Amniotic epithelial cell (primary cell): ENCODE measurements at places on chromosomes 4 and X.

DNA sequence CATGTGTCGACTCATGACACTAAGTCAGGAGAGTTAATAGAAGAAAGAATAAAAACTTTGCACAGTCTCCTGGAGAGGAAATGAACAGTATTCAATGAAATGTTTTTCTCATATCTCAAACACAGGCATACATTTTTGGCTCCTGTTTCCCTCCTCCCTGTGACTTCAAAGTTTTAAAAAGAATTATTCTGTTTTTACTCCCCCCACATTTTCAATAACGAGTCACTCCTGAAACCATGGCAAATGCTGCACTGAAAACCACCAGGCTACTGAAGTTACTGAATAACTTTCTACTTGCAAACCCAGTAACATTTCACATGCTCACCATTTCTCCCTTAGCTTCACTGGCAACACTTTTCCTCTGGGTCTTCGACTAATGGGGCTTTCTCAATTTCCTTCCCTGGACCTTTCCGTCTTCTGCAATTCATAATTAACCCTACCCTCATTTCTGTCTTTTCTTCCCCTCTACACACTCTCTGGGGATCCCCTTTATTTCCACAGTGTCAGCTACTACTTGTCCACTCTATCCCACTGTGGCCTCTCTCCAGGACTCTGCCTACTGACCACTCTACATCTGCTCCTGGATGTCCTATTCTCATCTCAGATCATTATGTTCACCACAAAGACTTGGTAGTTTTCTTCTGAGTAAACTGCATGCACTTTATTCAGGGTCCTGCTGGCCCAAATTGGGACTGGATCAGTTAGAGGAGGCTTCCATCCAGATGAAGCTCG, 225.8 kb upstream of the ETNPPL start:
- no peak for DNase-seq

DNA sequence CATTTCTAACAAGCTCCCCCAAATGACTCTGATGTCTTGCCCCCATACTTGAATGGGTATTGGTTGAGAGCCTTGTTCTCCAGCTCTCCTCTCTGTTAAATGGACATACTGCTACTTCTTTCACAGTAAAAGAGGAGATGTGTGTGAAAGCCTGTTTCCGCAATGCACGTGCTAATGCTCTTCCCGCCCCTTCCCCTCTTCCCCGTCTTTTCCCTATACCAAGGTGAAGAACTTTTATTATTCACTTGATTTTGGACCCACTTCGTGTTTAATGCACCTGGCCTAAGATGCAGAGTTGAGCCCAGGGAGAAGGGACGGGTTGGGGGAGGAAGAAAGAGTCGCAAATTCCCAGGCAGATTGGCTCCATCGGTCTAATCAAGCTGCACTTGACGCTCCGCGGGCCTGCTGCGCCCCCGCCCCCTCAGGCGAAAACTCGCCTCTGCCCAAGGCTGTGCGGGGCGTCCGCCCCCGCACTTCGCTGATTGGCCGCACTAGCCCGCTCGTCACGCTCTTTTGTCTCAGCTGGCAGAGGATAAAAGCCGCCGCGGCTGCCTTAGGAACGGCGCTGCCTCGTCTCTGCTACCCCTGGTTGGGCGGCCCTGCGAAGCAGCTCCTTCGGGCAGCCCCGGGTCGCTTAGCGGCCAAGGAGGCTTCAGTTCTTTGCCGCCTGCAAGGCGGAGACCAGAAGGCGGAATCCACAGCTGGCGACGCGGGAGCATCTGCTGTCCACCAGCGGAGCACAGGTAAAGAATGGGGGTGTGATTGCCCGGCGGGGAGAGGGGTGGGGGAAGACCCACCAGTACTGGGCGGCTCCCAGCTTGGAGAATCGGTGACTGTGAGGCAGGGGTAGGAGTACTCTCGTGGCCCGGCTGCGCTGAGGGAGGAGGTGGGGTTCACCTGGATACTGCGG, at the start of gene ZCCHC12:
TSS of gene ZCCHC12 (plus strand) at position 562 of the 910 bp plus-strand sequence. CDS start 1,421 bp downstream, outside the sequence.
- peak; percentile 34 for DNase-seq

- no peak for DNase-seq
Measured at GRCh38 chr4:113822555-113823290, 61.2 kb upstream of the CAMK2D start.

DNA sequence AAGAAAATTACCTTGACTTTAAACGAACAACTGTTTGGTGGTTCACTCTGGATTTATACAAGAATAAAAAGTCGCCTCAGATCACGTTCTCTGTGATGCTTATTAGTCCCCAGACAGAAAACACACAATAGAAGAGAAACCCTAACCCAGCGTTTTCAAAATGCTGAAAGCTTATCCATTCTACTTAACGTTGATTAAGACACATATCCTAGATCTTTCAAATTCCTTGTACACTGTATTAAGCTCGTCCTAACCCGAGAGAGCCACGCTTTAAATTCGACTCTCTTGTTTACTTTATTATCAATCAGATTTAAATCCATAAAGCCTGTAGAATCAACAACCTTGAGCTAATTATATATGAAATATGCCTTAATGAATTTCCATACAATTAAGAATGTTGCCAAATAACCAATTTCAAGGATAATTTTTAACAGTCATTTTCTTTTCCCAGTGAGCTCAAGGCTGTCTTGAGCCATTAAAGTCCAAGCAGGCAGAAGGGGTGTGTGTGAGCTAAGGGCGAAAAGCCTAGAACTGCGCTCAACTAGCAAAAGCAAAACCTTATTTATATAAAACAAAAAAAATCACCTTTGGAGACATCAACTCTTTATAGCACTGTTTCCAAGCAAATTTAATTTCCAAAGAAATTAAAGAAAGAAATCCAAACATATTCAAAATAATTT, 981 bp upstream of the PITX2 start:
- peak; percentile 62 for DNase-seq

DNA sequence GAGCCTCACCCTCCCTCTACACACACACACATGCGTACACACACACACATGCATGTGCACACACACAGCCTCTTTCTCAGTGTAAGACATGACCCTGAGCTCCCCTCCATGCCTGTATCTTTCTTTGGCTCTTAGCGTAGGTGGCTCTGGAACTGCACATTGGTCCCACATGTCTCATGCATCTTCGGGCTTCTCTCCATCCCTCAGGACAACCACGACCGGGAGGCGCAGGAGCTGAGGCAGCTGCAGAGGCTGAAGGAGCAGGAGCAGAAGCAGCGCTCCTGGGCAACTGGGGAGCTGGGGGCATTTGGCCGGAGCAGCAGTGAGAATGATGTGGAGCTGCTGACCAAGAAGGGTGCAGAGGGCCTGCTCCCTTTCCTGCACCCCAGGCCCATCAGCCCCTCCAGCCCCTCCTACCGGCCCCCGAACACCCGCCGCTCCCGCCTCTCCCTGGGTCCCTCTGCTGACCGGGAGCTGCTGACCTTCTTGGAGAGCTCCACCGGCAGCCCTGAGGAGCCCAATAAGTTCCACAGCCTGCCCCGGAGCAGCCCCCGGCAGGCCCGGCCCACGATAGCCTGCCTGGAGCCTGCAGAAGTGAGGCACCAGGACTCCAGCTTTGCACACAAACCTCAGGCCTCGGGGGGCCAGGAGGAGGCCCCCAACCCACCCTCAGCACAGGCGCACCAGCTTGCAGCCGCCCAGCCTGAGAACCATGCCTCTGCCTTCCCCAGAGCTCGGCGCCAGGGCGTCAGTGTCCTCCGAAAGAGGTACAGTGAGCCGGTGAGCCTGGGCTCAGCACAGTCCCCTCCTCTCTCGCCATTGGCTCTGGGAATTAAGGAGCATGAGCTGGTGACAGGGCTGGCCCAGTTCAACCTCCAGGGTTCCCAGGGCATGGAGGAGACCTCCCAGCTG, 38.6 kb downstream of the FHDC1 start:
- DNase-seq: no peak

DNA sequence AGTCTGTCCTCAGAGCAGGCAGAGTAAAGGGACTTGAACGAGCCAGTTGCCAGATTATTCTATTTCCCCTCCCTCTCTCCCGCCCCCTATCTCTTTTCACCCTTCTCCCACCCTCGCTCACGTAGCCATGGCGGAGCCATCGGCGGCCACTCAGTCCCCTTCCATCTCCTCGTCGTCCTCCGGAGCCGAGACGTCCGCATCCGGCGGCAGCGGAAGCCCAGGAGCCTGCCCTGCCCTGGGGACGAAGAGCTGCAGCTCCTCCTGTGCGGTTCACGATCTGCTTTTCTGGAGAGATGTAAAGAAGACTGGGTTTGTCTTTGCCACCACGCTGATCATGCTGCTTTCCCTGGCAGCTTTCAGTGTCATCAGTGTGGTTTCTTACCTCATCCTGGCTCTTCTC, 106.2 kb upstream of the SMAD1 start:
- no peak for DNase-seq

- no peak for DNase-seq
Measured at GRCh38 chr4:138572007-138572406, 329.9 kb upstream of the SLC7A11 start.

DNA sequence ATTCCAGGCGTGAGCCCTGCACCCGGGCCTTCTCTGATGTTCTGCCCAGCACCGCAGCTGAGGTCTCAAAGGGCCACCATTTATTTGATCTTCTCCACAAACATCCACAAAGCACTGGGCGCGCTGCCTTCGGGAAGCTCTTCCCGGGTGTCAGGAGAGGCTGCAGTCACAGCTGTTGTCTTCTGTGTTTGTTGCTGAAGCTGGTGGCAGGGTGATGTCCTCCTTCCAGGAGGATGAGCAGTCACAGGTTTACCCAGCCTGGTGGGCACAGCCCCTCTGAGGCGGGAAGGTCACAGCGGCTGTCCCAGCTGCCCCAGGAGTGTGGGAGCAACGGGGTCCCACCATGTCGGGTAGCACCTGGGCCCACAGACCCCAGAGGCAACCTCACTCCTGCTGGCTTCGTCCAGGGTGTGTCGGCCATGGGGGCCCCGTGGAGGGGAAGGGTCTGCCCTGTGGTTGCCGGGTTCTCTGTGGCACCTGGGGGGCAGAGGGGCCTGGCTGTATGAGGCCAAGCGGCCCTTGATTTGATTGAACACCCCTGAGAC, 27.6 kb downstream of the FGFRL1 start:
- no peak for DNase-seq

- peak; percentile 68 for DNase-seq
Measured at GRCh38 chr4:118810991-118811764, 24.7 kb downstream of the SEC24D start.

DNA sequence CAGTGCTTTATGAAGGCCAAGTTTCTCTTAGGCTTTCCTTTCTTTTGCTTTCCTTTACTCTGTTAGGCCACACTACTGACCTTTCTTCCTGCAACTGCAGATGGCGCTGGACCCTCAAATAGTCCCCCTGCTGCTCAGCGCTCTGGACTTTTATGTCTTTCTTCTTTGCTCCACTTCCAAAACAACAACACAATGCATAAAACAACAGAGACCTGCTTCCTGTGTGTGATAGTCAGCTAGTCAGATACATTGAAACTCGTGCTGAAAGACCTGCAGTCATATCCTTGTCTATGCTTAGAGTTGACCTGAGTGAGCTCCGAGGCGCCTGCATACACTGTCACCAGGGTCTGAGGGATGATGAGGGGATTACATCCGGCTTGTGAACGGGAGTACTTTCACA, 108.9 kb upstream of the TEX13D start:
- no peak for DNase-seq

DNA sequence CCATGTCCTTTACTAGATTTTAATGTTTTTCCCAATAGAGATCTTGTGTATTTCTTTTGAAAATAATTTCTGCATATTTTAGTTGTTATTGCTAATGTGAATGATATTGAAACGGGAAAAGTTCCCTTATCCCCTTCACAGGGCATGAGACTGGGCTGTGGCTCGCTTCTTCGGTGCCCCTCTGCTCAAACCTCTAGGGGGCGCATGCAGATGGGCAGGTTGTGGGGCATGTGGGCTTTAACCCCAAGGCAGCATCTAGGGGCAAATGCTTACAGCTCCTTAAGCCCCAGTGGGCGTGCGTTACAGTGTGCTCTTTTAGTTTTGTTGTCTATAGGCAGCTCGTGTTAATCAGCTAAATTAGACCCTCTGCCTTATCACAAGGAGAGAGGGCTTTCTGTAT, 194.7 kb downstream of the OPHN1 start:
- peak; percentile 2 for DNase-seq

DNA sequence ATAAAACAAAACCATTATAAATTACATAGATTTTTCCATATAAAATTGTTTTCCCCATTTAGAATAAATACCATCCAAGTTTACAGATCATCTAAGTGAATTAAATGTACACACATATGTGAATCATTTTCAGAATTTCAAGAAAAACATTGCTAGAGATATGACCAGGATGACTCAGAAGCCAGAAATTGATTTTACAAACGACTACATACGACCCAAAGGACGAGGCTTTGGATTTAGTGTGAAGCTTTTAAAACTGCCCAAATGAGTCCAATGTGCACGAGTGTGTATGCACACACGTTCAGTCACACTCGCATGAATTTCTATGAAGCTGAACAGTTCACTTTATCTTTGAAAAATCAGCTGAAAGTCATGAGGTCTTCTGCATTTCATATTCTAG, 37.9 kb downstream of the MFAP3L start:
- no peak for DNase-seq
